Effector CD8-positive, alpha-beta T cell (primary cell): ENCODE measurements at places on chromosomes 1 and 21.
A peak's percentile ranks its signal among the peaks of the same experiment; 100 is the strongest.

DNA sequence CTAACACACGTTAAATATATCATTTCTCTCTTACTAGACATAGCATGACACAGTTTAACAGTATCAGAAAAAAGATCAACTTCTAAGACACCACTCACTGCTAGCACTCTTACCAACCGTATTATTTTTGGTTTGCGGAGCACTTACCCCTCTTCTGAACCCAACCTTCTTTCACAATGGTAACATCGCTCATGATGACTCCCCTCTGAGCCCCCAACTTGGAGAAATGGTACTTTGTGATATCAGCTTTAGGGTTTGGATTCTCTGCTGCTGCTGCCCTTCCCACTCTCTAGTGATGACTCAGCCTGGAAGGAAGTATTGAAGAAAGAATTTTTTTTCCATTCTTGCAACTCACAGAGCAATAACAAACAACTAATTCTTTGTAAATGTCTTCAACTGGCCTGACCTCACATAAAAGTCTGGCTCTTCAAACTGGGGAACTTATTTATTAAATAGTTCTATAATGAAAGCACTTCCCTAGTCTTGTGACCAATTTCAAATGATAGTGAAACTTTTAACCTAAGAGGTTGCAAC lies 7.0 kb downstream of the AKT3 start:
- DNase-seq, result no peak

GRCh38 chr1:175604942-175605286 lies 138.5 kb downstream of the TNR start:
- no peak for DNase-seq

DNA sequence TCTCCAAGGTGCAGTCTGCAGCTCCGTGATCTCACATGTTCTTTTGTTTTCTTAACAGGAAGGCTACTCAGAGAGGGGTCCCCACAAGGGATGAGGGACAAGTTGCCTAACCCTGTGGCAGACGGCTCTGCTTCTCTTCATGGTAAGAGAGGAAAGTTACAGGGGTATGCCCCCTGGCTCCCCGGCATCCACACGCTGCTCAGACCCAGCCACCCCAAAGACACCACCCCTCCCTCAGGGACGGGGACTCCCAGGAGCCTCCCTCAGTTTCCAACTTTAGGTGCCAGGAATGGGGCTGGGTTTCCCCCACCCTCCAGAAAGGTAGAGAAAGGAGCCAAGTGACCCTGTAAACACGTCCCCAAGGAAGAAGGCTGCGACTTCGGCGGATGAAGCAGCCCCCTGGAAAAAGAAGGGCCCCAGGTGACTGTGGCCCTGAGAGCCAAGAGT lies 19.7 kb downstream of the OPTC start:
- no peak for DNase-seq

DNA sequence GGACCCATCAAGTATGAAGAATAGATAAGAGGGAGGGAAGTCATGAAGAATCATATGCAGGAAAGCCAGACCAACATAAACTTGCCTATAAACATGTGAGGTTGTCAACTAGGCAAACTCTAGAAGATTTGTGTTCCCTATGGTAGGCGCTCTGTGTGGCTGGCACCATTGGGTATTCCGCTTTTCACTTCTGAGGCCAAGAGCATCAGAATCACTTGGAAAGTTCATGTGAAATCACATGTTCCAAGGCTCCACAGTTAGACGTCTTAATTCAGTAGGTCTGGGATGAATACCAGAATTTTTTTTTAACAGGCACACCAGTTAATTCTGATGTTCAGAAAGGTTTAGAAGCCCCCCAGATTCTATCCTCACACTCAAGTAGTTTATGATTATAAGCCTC lies 50.5 kb upstream of the LAX1 start:
- DNase-seq, result no peak

DNA sequence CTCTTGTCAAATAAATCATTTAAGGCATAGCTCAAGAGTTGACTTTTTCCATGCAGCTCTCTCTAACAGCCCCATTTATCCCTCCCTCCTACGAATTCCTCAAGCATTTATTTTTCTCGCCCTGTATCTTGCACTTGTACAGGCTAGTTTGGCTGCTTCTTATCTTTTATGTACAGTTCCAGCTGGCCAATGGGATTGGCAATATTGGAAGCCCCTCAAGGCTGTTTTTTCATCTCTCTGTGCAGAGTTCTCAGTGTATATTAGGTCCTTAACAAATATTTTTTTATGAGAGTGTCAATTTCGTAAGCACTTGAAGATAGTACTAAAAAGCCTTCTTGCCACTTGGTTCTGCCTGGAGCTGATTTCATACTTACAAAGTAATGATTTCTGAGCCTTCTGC lies 356.0 kb downstream of the ST6GALNAC3 start:
- no peak for DNase-seq

DNA sequence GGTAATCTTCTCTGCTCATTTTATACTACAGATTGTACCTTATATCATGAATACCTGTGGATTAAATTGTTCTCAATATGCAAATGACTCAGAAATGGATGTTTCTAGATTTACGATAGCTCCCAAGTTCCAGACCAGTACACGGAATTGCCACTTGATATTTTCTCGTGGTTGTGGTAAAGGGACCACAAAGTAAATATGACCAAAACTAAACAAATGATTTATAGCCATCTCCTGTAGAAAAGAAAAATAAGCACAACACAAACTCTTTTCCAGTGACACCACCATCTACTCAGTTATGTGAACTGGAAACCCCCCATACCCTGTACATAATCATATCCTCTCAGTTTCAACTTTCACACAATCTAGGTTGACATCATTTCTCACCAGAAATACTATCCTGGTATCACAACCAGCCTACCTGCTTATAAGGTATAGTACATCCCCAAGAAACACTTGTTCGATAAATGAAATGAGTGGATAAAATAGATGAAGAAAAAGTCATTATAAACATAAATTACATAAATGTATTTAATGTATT lies 172.3 kb downstream of the ADGRL4 start:
- DNase-seq, result no peak

- peak; percentile 6 for DNase-seq
Observed at GRCh38 chr21:32772281-32773047, 909 bp upstream of the PAXBP1 start.

DNA sequence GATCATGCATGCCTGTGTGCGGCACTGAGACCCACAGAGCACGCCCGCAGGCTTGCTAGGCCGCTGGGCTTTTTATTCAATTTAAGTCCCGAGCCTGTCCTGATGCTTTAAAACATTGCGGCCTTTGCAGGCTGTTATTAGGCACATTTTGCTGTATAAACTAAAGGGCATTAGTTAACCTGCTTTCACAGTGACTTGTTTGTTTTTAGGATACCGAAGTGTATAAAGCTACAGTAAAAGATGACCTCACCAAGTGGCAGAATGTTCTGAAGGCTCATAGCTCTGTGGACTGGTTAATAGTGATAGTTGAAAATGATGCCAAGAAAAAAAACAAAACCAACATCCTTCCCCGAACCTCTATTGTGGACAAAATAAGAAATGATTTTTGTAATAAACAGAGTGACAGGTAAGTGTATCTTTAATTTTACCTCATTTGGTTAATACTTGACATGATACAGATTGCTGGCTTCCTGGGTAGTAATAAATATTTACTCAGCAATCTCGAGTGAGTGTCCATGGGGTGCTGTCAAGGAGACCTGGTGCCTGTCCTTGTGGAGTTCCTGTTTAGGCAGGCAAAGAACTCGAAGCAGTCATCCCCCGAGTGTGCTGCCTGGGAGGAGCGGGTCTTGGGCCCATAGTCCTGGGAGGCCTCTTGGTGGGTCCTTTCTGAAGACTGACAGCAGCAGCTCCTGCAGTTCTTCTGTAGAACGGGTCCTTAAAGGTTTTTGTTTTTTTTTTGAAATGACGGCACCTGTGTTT lies 40.1 kb downstream of the TRAPPC10 start:
- DNase-seq, result no peak

GRCh38 chr21:41753006-41753898 lies 13.6 kb downstream of the RIPK4 start:
- no peak for DNase-seq

DNA sequence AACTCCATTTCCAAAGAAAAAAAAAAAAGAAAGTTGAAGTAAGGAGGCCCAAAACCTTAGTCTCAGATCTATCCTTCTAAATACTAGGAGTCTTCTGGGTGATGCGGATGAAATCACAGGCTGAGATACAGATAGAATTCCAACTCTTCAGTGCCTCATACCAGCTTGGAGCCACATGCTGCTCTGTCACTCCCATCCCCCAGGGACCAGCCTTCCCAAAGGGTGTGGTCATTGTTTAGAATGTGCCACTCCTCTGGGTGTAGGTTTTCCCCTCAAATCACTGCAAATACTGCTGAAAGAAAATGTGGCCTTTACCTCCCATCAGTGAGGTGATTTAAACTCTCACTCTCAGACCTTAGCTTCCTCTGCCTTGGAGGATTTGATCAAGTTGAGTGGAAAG lies 112.9 kb downstream of the CDC7 start:
- no peak for DNase-seq

- no peak for DNase-seq
Observed at GRCh38 chr1:162333991-162334390, 42.7 kb downstream of the SPATA46 start.

- DNase-seq, result no peak
Observed at GRCh38 chr1:205588636-205589035, 43.2 kb downstream of the ELK4 start.

GRCh38 chr1:156419854-156420204 lies 50.8 kb downstream of the RHBG start:
- DNase-seq, result peak; percentile 29

- DNase-seq, result peak; percentile 67
Observed at GRCh38 chr1:222654849-222655248, 37.0 kb downstream of the MIA3 start.

GRCh38 chr1:30823627-30823968 lies 66.0 kb upstream of the LAPTM5 start:
- DNase-seq, result no peak

DNA sequence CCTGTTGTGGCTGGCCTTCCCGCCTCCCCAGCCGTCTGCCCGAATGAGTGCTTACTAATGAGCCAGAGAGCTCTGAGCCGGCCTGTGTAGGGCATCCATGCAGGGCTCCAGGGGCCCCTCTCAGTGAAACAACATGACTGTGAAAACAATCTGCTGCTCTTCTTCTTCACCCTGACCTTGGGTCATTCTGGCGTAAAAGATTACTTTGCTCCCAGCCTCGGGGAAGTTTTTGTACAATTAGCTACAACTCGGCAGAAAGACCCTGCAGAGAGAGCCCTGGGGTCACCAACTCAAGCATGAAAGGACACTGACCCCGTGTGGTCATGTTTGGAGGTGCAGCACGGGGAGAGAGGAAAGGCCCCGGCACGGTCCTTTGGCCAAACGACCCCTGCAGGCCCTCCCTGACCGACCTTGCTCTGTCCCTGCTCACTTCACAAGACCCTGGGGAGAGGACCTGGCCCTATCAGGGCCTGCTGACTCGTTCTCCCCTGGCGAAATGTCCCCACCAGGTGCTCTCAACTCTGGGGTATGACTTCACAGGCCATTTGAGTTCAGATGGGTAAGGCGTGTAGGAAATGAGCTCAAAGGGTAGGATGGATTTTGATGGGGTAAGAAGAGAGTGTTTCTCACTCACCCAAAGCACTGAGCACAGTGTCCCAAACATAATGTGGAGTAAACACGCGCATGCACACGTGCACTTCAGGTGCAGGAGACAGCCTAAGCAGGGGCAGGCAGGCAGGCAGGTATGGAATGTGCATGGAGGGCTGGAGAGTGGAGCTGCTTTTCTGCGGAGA lies 22.9 kb upstream of the FAM20B start:
- DNase-seq, result peak; percentile 64

DNA sequence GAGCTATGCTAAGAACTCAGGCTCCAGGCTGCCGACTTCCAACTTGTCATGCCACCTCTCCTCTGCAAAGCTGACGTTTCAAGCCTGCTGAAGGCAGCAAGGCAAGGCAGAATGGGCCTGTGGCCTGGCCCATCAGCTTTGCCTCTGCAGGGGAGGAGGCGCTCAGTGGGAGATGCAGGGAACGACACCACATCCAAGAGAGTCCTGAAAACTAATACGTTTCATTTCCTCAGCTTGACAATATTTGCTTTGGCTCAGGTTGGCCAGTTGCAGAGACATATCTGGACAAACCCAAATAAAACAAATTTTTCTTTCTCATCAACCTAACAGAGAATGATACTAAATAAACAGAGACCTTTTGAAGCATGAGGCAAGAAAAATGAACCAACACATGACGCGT lies 35.3 kb downstream of the BEND5 start:
- no peak for DNase-seq

DNA sequence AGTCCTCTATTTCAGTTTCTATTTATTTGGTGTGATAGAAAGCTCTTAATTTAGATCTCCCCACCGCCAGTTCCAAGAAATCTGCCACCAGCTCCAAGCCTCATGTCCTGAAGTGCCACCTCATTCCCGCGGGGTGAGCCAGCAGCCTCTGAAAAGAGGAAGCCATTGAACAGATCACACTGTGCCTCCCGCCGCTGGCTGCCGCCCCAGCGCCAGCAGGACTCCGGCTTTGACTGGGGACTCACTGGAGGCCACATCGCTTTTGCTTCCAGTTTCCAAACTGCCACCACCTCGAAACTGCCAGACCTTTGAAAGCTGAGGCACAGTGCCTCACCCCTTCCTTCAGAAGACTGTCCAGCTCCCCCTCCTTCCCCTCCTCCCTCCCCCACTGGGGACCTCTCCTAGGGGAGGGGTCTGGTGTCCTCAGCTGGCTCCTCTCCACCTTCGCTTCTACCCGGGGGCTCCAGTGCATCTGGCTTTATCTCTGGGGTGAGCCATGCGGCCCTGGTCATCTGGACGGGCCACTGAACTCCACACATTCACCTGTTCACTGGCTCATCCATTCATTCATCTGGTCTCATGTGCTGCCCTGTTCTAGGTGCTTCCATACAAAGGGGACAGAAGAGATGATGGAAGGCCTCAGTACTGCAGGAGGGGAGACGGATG lies 58.9 kb downstream of the VPS26C start:
- no peak for DNase-seq

DNA sequence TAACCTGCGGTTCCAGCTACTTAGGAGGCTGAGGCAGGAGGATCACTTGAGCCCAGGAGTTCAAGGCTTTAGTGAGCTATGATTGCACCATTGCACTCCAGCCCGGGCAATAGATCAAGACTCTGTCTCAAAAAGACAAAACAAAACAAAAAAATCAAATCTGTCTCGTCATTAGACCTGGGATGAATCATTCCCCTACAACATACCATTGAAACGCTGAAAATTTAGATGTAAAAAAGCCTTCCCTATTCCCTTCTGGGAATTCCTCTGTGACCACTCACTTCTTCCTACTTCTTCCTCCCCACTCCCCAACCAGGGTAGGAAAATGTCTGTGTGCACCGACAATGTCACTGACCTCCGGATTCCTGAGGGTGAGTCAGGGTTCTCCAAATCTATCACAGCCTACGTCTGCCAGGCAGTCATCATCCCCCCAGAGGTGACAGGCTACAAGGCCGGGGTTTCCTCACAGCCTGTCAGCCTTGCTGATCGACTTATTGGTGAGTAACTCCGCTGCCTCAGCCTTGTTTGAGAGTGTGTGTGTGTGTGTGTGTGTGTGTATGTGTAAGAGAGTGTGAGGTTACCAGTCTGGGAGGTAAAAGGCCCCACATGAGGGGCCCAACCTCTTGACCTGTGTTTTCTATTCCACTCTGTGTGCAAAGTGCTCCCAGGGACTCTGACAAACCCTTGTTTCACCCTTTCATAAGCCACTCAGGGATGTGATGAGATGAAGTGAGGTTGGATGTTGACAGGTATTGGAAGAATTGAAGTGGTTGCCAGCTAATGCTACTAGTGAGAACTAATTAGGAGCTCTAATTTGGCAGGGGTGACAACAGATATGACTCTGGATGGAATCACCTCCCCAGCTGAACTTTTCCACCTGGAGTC lies 16.3 kb upstream of the SARS1 start:
- no peak for DNase-seq
